ENCODE measurements at places on chromosomes 5 and 9.

GRCh38 chr9:132609829-132610228 lies 27.4 kb downstream of the BARHL1 start:
- DNase-seq: peak; percentile 9

GRCh38 chr5:167725264-167725663 lies 566.2 kb upstream of the WWC1 start:
- no peak for DNase-seq

- DNase-seq: no peak
Measured at GRCh38 chr5:4250254-4250653, 654.6 kb downstream of the IRX1 start.

DNA sequence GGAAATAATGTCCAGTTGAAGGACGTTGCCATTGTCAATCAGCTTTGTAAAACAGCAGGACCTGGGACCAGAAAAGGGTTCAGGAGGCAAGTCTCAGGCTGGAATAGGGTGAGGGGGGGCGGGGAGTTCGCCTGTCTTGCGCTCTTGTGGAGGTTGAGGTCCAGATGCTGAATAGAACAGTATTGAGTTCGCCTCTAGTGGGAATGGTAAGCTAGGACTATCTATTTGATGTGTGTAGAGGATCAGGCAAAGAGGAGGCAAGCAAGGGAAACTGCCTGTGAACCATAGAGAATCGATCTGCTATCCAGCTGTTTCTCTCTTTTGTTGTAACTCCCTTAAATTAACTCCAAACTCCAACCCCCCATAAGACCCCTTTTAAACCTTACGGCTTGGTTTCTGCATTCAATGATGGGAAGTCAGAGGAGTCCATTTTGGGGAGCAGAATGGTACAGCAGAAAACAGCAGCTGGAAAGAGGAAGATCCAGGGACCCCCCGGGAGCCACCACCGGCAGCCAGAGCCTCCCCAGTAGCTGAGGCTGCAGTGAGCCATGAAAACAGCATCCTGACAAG lies 133.7 kb downstream of the SLC28A3 start:
- no peak for DNase-seq

DNA sequence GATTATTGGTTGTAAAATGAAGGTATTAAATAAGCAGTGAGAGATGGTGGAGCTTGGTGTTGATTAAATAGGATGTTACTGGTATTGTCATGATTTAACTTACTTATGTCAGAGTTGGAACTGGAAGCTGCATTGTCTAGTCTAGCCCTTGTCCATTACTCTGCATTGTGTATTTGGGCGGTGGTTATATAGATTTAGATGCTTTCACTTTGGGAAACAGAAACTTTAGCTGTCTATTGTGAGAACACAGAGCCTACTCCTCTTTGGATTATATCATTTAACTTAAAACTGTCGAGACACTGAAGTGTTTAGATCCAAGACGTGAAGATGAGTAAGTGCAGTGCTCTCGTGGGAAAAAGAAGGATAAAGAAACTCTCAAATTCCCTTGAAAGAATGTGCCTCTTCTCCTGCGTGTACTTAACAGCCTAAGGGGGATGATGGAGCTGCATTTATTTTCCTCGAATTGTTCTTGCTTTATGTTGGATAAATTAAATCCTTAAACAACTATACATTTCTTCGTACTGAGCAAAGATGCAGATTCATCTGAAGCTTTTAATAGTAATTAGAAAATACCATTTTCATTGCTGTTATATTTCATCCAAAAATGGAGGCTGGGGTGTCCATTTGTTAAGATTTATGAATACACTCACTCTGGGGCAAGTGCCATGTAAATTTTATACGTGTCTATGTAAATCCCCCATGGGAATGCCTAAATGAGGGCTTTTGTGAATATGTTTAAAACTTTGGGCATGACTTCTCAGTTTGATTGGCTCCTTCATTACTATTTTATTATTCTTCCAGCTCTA lies 21.6 kb downstream of the FBXL7 start:
- no peak for DNase-seq

DNA sequence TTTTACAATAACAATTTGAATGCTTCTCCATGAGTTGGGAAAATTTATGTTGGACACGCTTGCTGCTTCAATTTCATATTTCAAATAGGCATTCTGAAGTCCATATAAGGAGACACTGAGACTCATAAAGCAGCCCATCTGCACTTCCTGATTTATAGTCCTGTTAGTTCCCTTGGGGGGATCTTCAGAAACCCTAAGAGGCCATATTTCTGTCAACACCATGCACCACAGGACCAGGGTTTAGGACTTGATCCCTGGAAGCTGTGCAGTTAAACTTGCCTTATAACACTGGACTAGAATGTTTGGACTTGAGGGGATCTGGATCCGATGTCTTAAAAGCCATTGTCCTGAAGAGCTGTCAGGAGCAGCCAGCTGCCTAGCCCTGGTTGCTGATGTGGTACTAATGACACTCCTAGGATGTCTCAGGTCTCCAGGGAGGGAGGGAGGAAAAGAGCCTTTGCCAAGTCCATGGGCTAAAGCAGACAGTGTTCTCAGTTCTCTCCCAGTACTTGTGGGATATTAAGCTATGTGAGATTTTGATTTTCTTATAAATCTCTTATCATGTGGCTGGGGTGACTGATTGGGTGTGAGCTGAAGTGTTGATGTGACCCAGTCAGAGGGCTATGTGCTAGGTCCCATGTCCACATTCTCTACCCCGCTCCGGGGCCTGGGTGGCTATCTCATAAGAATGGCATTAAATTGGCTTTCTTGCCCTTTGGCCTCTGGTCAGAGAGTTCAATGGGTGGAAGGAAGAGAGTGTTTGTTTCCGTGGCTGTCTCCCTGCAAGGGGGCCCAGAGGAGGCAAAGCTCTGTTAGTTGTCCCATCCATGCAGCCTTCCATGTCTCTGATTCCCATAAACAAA lies 399.8 kb downstream of the OSTF1 start:
- DNase-seq: no peak

GRCh38 chr5:104372376-104372775 lies 809.8 kb upstream of the NUDT12 start:
- no peak for DNase-seq

DNA sequence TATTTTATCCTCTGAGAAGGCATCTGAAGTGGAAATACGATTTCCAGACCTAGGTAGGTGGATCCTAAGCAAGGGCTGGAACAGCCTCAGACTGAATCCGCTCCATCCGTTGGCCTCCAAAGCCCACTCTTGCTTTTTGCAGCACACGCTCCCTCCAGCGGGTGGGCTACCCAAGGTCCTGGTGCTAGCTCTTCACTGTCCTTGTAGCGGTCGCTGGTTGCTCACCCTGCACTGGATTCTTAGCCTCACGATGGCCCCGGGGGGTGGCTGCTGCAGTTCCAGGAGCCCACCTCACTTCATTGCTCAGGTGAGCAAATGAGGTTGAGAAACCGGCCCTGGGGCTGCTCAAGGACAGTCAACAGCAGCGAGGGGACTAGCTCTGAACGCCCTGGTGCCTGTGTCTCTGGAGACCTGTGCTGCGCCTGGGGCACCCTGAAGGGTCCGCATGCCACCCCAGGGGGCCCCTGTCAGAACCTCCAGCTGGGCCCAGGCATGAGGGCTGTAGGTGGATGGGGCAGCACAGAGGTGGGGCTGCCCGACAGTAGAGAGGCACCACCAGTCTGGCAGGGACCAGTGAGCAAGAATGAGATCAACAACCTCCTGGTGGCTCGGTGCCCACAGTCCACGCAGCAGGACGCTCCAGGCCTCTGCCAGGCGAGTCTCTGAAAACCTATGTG lies 4.3 kb downstream of the MGAT4B start:
- no peak for DNase-seq

DNA sequence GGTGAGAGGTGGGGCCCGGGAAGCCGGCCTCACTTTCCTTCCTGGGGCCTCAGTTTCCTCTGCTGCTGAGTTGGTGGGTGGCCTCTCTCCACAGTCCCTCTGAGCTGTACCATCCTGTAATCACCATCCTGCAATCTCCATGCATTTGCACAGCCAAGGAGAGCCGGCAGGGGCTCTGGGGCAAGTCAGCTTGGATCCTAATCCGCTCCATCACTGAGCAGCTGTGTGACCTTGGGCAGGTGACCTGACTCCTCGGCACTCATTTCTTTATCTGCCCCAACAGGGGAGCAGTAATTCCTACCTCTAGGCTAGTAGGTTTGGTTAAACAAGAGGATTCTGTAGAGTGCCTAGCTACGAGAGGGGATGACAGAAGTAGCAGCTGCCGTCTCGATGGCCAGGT lies 88.2 kb upstream of the ZNF618 start:
- DNase-seq: no peak

- no peak for DNase-seq
Measured at GRCh38 chr9:89658401-89658800, 53.6 kb downstream of the GADD45G start.

DNA sequence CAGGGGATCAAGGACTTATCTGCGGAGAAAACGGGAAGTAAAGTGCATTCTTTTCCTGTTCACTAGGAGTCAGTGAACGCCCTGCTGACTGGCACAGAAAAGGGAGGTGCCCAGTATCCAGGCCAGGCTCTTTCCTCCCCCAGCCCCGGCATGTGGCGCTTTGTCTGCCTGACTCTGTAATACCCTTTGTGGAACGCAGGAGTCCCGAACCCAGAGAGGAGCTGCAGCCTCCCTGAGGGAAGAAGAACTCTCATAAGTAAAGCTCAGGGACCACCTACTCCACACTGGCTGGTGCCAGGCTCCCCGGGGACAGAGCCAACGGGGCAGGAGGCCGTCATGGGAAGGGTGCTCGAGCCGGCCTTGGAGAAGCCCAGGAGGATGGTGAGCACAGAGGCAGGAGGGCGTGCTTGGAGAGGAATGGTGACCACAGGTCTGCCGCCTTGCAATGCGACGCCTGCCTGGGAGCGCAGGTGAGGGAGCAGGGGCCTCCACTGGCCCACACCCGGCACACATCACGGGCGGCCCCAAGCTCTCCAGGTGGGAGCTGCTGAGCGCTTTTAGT lies 31.5 kb downstream of the VAV2 start:
- DNase-seq: no peak

DNA sequence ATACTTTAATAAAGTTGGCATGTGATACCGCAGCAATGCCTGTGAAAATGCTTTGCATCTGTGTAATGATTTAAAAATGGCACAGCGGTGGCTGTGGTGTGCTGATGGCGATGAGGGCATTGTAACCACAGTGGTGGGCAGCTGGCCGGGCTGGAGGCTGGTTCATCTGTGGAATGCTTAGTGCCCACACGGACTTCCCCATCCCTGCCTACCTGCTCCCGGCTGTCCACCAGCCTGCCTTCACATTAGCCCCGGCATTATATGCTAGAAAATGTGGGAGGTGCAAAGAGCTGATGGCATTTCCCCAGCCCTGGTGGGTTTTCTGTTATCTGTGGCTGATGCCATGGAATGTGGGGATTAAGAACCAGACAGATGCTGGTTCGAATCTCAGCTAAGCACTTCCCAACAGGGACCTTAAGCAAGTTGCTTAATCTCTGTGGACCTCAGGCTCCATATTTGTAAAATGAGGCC lies 2.9 kb upstream of the NDST1 start:
- no peak for DNase-seq

DNA sequence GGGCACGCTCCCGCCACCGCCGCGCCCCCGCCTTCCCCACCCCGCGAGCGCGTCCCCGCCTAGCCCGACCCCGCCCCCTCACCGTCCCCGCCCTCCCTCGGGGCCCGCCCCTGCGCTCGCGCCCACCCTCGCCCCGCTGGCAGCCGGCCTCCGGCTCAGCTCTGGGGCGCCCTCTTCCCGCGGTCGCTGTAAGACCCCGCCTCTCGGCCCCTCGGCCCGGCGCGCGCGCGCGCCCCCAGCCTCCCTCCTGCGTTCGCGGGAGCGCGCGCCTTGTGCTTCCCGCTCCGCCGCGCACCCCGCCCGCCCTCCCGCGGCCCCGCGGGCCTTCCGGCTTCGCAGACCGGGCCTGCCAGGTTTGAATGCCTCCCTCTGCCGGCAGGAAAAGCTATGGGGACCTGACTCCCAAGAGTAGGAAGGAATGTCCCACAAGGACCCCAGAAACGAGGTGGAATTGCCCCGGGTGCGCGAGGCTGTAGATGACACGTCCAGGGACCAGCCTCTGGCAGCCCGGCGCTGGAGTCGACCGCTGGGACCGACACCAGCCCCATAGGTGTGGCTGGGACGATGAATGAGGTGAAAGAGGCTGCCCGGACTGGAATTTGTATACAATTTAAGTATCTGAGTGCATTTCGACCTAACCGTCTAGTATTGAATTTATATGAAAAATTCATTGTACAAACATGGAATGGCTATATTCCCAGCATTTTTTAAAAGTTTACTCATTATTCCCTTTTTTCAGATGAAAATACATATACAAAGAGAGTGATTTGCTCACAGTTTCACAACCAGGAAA lies 416 bp upstream of the PTBP3 start:
- DNase-seq: peak; percentile 98

DNA sequence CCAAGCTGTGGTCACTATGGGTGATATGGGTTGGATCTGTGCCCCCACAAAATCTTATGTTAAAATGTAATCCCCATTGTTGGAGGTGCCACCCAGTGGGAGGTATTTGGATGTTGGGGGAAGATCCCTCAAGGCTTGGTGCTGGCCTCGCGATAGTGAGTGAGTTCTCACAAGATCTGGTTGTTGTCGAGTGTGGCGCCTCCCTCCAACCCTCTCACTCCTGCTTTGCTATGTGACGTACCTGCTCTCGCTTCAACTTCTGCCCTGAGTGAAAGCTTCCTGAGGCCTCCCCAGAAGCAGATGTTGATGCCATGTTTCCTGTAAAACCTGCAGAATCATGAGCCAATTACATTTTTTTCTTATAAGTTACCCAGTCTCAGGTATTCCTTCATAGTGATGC lies 35.5 kb downstream of the UGT3A2 start:
- no peak for DNase-seq

DNA sequence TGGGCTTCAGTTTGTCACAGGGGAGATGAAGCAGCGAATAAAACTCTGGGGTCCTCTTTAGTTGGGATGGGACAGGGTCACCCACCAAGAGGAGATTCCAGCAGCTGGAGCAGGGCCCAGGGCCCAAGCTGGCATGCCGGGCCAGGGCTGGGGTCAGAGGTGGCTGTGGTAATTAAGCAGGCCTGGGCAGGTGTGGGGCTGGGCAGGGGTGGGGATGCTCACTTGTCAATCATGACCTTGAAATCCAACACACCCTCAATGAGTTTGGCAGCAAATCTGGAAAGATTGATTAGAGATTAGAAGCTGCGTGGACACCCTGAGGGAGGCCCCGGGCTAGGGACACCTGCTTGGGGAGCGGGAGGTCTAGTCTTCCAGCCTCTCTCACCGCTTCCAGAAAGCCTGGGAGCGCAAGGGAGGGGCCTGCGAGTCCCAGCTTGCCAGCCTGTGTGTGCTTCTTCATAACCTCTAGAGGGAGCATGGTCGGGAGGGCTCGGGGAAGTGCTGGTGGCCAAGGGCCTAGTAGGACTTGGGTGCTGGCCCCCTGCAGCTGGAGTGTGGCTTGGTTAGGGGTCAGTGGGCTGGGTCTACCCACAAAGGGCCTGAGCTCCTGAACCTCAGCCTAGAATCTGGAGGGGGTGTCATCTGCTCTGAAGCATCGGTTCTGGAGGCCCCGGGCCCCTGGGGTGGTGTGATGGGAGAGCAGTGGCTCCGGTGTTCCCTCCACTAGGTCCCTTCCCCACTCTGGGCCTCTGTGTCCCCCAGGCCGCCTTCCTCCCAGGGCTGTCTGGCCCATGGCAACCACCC lies 7.6 kb downstream of the CRAT start:
- peak; percentile 68 for DNase-seq

GRCh38 chr5:139569270-139569955 lies 8.3 kb downstream of the UBE2D2 start:
- no peak for DNase-seq

- no peak for DNase-seq
Measured at GRCh38 chr5:107090506-107090905, 580.2 kb downstream of the EFNA5 start.

- no peak for DNase-seq
Measured at GRCh38 chr9:2729721-2730120, 12.4 kb downstream of the KCNV2 start.

GRCh38 chr5:168334695-168335094 lies 43.2 kb downstream of the WWC1 start:
- no peak for DNase-seq

GRCh38 chr9:98580956-98581355 lies 127.8 kb downstream of the GABBR2 start:
- DNase-seq: no peak

Data from erythroblast (primary cell).